ENCODE measurements at places on chromosomes 13 and 19.

DNA sequence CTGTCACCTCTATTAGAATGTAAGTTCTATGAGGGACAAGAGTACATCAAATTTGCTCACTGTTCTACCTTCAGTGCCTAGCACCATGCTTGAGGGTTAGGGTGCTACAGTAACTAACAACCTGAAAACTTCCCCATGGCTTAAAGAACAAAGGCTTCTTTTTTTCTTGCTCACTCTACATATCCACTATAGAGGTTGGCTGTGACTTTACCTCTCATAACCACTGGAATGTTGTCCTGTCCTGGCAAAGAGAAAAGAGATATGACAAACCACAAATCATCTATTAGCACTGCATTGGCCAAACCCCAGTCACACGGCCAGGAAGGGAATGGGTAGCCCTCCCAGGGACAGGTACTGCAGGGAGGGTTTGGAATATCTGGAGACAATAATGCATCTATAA is 23.2 kb upstream of the ACOD1 start:
- no peak for DNase-seq

- DNase-seq, result peak; percentile 62
Observed at GRCh38 chr13:51814825-51815650, 11.1 kb upstream of the DHRS12 start.

- no peak for DNase-seq
Observed at GRCh38 chr13:48398450-48399095, 14.3 kb downstream of the LPAR6 start.

GRCh38 chr13:101475536-101475935 is 23.1 kb downstream of the ITGBL1 start:
- DNase-seq, result no peak

DNA sequence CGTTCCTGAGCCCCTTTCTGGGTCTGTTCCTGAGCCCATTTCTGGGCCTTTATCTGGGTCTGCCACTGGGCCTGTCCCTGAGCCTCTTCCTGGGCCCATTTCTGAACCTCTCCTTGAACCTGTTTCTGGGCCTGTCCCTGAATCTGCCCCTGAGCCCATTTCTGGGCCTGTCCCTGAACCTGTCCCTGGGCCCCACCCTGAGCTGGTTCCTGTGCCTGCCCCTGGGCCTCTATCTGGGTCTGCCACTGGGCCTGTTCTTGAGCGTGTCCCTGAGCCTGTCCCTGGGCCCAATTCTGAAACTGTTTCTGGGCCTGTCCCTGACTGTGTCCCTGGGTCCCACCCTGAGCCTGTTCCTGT is 40.4 kb upstream of the GRTP1 start:
- no peak for DNase-seq

- no peak for DNase-seq
Observed at GRCh38 chr13:114071991-114072390, 60.4 kb downstream of the RASA3 start.

GRCh38 chr13:22625691-22626090 is 555.1 kb upstream of the SGCG start:
- DNase-seq, result no peak

DNA sequence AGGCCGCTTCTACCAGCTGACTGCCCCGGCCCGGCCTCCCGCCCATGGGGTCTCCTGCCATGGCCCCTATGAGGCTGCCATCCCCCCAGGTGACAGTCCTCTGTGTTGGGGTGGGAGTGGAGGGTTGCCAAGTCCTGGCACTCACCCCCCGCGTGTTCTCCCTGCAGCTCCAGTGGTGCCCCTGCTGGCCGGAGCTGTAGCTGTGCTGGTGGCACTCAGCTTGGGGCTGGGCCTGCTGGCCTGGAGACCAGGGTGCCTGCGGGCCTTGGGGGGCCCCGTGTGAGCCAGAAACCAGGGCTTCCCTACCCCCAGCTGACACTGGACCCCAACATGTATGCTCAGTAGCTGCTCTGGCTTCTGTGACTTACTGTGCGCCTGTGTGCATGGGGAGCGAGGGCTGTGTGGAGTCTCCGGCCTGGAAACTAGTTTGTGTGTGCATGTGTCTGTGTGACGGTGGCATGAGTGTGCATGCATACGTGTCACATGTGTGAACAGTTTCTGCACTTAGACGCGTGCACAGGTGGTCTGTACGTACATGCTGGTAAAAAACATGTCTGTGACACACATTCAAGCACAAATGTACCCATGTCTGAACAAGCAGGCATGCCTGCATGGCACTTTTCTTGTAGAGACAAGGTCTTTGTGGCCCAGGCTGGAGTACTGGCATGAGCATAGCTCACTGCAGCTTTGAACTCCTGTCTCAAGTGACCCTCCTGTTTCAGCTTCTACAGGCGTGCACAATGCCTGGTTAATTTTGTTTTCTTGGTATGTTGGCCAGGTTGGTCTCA is 4.9 kb downstream of the ACP4 start:
- DNase-seq, result no peak

DNA sequence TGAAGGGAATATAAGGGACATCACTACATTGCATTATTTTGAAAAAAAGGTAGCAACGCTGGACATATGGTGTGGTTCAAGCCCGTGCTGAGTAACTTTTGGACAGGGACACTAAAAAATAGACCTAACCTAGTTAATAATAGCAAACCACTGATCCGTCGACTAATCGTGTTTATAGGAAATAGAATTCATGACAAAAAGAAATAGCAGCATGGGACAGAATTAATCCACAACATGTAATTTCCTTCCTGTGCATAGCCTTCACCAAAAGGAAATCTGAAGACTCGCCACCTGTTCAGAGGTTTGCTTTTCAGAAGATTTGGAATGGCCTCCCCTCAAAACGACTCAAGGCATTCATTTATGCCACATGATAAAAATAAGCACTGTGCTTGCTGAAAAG is 128.7 kb downstream of the FGF14 start:
- DNase-seq, result no peak

DNA sequence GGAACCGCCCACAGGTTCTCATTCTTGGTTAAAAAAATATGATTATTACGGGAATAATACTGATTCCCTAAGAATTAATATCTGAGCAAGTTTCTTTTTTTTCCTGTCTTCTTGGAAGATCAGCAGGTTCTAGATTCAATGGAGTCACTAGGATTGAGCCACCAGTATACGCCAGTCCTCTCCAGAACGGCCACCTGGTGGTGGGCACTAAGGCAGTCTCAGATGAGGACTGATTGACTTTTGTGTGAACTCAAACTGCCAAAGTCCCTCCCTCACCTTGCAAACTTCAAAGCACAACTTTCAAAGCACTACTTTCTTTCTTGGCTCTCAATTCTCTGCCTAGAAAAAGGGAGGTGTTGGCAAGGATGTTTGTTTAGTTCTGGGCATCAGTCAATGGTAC is 33.3 kb upstream of the ALOX5AP start:
- DNase-seq, result no peak

DNA sequence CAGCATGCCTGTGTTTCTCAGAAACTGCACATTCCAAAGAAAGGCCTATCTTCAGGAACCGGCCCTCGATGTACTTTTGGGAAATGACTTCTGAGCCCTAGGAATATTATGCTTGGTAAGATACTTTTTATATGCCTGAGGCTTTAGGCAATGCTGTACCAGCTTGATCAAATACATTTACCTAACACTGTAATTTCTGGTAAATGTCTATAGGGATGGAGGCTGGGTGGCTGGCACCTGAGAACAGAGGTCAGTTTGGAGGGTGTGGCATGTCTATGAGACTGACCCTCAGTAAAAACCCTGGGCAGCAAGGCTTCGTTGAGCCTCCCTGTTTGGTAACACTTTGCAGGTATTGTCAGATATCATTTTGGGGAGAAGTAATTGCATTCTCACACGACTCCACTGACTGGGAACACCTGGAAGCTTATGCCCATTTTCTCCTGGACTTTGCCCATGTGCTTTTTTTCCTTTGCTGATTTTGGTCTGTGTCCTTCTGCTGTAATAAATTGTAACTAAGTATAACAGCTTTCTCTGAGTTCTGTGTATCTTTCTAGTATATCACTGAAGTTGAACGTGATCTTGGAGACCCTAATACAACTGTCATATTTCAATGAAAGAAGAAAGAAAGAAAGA is 1339.1 kb downstream of the OLFM4 start:
- DNase-seq, result no peak

Measured in NCI-H1694 (cell line).